Skin of body (tissue), 3 donors: ENCODE measurements at places on chromosomes 13 and 19. TPM values are rescaled to one million over a fixed set of nuclear protein-coding genes. Genes with fewer than 3 reads are reported as not detected.

- no peak for DNase-seq
Observed at GRCh38 chr13:101415358-101416174, 742 bp downstream of the NALCN start.

DNA sequence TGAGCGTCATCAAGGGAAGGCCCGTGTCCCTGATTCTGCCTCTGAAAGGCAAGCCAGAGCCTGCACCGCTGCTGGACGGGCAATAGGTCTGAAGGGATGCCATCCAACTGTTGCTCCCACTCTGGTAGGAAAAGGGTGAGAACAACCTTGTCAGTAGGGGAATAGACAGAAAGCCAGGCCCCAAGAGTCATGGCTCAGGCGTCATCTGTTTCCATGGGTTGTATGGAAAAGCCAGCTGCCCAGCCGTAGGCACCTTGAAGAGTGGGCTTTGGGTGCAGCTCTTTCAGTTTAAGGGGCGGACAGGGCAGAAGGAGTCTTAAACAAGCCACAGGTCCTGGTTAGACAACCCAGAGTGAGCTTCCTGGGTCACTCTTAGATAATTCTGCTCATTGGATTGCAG, 66.5 kb downstream of the RNF6 start:
- no peak for DNase-seq

DNA sequence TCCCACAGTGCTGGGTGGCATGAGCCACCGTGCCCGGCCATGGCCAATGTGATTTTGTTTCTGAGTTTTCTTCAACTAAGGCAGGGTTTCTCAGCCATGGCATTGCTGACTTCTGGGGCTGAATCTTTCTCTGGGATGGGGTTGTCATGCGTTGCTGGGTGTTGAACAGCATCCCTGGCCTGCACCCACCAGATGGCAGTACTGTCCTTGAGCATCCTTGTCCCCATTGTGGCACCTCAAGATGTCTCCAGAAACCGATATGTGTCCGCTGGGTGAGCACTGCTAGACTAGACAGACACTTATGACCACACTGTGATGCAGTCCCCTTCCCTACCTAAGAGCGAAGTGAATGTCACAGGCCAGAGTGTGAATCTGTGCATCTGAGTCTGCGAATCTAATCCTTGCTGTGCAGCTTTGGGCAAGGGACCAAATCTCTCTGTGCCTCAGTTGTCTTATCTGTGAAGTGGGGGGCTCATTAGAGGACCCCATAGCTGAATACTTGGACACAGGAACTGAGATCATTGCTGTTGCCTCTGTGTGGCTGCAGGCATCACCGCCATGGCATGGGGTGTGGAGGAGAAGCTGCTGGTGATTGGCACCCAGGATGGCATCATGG, 50.3 kb upstream of the SIN3B start:
- no peak for DNase-seq

Gene CGB5
- not detected for total RNA-seq

Gene LRP3
- 15.0 TPM for total RNA-seq

Gene CGB1
- not detected for total RNA-seq

Gene PNMA8A
- 17.3 TPM for total RNA-seq

Gene IRS2
- 11.5 TPM for total RNA-seq
